Upper lobe of right lung (tissue), 1 donor: ENCODE measurements at places on chromosomes 12 and 14.

- no peak for DNase-seq
Measured at GRCh38 chr12:67918441-67918840, 70.8 kb upstream of the IFNG-AS1 start.

- DNase-seq: no peak
Measured at GRCh38 chr12:28759333-28759732, 389.7 kb upstream of the FAR2 start.

- no peak for DNase-seq
Measured at GRCh38 chr14:85921241-85921640, 391.3 kb downstream of the FLRT2 start.

DNA sequence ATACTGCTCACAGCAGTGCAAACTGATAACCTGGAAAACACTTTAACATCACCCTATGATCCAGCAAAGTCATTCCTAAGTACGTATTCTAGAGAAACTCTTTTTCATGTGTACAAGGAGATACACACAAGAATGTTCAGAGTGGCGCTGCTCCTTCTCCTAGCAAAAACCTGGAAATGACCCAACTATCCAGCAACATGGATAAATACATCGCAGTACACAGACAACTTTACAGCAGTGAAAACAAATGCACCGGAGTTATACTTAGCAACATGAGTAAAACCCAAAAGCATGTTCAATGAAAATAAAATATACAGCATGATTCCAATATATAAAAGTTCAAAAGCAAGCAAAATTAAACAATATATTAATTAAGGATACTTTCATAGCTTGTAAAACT lies 18.7 kb downstream of the SART3 start:
- DNase-seq: no peak

GRCh38 chr14:104326848-104327247 lies 188.5 kb downstream of the KIF26A start:
- DNase-seq: no peak

GRCh38 chr12:131681257-131681620 lies 29.7 kb upstream of the SFSWAP start:
- no peak for DNase-seq
